Cortex of kidney (tissue), 1 donor: ENCODE measurements at places on chromosomes 2 and 18.

- no peak for DNase-seq
Measured at GRCh38 chr2:112493048-112493447, 11.1 kb downstream of the TTL start.

DNA sequence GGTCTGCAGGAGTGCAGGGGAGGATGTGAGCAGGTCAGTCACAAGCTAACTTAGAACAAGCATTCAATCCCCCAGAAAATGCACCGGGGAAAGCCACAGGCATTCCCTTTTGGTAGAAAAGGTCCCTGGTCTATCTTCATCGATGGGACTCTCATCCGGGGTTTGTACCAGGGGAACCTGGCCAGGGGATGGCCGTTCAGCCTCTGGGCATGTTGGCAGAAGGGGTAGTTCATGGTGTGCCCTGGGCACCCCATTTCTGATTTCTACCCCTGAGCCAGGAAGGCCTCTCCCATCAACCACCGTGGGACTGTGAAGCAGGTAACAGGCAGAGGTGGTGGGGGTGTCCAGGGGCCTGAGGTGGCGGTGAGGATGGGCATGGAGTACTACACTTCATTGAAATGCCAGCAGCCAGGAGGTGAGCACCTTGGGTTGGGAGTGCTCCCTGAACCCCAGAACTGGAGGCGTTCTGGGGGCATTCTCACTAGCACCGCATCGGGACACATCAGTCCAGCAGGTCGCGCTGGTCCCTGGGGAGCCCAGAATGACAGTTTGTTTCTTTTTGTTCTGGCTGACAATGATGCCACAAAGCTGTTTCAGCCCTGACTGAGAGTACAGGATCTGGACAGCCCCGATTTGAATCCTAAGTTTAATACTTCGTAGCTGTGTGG, 172.3 kb downstream of the SMAD7 start:
- no peak for DNase-seq

- no peak for DNase-seq
Measured at GRCh38 chr18:52468496-52468895, 128.5 kb downstream of the DCC start.

GRCh38 chr2:21981127-21981526, 857.4 kb downstream of the TDRD15 start:
- DNase-seq, result no peak

GRCh38 chr18:10121786-10122515, 208.1 kb downstream of the VAPA start:
- no peak for DNase-seq
